ENCODE measurements at places on chromosomes 4 and X.

DNA sequence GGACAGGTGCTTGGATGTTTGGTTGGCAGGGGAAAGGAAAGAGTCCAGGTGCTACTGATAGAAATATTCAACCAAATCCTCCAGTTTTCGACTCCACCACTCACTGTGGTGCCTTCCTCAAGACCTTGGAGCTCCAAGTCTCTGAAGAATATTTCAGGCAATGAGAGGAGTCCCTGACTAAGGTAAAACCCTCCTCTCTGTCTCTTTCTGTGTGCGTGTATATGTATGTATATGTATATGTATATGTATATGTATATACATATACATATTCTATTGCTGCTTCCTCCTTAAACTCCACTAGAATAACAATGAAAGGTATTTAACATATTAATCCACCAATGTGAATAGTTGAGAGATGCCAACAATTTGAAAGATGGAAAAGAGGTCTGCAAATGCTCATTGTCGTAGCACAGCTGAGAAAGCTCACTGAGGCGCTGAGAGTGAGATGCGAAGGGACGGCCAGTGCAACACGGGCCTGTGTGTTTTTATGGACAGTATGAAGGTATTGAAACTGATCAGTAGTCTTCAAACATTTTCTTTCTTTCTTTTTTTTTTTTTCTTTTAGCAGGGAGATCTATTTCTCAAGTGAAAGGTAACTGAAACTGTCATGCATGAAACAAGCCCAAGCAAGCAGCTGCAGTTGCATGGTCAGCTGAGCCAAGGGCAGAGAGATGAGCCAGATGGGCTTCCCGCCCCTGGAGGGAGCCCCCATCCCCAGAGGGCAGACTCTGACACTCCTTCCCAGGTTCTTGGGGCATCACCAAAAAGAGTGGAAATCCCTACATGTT lies 41.1 kb upstream of the HS3ST1 start:
- no peak for DNase-seq

DNA sequence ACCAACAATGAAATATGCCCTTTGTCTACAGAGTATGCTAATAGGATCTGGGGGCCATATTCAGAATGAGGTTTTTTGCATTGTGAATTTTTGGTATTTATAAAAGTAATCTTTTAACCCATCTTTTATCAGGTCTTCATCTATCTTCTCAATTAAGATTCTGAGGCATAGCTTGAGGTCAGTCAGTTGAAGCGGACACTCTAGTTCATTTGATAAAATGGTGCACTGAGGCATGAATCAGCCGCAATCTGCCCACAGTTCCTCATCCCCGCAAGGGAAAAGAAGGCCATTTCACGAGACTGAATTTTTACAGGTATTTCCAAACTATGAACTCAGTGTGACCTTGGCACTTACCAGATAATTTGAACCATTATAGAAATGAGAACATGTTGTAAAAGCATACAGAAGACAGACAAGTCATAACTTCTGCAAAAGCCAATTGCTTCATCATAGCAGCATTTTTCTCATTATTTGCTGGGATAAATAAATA lies 19.3 kb upstream of the VCX2 start:
- no peak for DNase-seq

- peak; percentile 91 for DNase-seq
These were observed 586 bp downstream of the BCAP31 start for GRCh38 chrX:153723351-153724251.

GRCh38 chr4:71355045-71355444 lies 16.2 kb downstream of the SLC4A4 start:
- DNase-seq: no peak

- no peak for DNase-seq
These were observed 114.6 kb downstream of the PCDH18 start for GRCh38 chr4:137417676-137418075.

DNA sequence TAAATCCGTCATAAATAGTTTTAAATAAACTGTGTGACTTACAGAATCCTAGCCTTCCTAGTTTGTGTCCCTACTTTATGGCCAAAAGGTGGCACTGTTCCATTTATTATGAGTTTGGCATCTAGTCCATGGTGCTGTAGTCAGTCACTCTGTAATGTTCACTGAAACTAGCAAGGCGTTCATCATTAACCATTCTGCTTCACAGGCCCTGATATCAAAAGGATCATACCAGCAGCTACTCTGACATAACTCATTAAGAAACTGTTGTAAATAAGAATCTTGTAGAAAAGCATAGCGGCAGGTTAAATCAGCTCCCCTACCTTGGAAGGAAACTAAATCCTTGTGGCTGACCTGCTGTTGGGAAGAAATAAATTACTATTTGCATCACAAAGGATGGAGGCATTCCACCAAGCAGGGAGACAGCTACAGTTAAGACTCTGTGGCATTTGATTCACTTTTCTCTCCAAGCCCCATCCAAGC lies 919.6 kb upstream of the DIAPH2 start:
- DNase-seq: peak; percentile 55

- DNase-seq: no peak
These were observed 69.7 kb upstream of the MSANTD1 start for GRCh38 chr4:3179126-3179706.

GRCh38 chrX:42096265-42096920 lies 173.0 kb upstream of the CASK start:
- no peak for DNase-seq

GRCh38 chr4:105399532-105400161 lies 74.2 kb downstream of the PPA2 start:
- no peak for DNase-seq

DNA sequence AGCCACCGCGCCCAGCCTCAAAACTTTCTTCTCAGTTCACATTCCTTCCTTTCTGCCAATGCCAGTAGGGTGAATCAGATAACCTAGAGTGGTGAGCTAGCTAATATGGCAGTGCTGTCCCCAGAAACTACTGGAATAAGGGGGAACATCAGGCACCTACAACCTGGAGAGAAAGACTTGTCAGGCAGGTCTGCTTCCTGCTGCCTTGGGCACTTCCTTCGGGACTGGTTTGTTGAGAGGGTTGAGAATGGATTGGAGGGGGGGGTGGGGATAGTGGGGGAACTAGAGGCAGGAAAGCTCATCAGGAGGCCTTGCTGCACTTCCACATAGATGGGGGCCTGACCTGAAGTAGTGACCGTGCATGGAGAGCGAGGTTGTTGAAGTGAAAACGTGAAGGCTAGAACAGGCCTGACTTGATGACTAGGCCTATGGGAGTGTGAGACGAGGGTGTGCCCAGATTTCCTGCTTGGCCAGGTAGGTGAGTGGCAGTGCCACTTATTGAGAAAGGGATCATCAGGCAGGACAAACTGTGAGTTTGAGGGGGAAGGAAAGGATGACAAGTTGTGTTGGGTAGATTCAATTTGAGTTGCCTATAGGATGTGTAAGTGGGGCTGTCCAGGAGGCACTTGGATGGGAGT lies 33.4 kb downstream of the SLC25A5 start:
- no peak for DNase-seq

GRCh38 chr4:184383497-184384055 lies 90.8 kb downstream of the IRF2 start:
- no peak for DNase-seq

DNA sequence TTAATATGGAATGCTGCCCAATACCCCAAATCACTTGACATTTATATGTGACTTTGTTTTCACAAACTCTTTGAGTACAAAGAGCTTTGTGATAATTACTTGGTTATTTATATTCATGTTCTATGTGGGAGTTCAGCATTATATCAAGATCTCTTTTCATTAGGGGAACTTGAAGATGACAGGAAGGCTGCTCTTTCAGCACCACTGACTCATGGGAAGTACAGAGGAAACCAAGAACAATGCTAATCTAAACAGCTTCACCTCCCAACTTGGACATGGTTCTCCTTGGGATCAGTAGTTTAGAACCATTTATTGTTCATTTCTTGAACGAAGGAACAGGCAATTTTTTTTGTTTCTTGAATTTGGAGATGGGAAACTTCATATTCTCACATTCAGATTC lies 184.0 kb upstream of the AFF2 start:
- no peak for DNase-seq

DNA sequence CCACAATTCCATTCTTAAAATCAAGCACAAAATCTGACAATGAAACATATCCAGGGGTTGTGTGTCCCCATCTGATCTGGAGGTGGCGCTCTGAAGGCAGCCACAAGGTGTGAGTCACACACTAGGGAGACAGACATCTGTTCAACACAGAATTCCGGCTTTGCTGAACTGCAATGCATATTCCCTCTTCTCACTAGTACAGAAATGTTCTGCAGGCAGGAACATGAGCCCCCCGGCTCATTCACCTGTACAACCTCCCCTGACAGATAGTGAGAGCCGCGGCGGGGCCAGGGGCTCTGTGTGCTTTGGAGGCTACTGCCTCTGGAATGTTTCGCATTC lies 41.9 kb downstream of the WDR1 start:
- DNase-seq: peak; percentile 63

DNA sequence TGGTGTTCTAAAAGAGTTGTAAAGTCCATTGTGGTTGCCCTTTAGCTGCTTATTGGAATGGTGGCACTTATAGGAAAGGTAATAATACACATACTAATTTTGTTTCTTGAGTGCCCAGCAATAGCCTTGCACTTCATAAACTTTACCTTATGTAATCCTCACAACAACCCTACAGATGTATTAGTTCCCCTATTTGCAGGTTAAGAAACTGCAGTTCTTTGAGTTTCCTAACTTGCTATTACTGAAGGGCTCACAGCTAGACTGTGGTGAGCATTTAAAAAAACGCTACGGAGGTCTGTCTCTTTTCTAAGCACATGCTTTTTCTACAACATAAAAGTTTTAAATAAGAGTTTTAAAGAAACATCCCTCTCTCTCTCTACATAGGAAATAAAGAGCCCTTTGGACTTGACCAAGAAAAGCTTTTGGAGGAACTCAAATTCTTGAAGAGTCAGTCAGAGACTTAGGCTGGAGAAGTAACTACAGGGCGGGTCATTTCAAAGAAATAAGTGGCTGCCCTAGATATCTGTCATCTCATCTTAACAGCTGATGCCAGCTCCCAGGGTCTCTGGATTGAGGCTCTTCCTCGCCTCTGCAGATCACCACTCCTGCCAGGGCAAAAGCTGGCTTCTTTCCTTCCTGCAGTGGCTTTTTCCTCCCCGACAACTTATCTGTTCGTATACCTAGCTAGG lies 42.0 kb upstream of the FBXW7 start:
- no peak for DNase-seq

- no peak for DNase-seq
These were observed 148.7 kb downstream of the RELL1 start for GRCh38 chr4:37537484-37537883.

DNA sequence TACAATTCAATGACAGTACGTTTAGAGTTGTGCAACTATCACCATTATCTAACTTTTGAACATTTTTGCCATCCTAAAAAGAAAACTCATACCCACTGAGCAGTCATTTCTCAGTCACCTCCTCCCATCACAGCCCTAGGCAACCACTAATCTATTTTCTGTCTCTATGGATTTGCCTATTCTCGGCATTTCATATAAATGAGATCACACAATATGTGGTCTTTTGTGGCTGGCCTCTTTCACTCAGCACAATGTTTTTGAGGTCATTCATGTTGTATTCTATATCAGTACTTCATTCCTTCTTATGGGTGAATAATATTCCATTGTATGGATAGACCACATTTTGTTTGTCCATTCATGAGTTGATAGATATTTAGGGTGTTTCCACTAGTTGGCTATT lies 103.0 kb downstream of the PPEF1 start:
- DNase-seq: no peak

- DNase-seq: no peak
These were observed 65.3 kb upstream of the FAM120C start for GRCh38 chrX:54248309-54248708.

GRCh38 chrX:108736509-108737479 lies at the start of gene IRS4:
IRS4 (minus strand) TSS chrX:108736563.
- DNase-seq: peak; percentile 92

GRCh38 chr4:149884529-149885181 lies 69.0 kb upstream of the IQCM start:
- DNase-seq: no peak

- DNase-seq: peak; percentile 61
These were observed 15.7 kb upstream of the MSX1 start for GRCh38 chr4:4843635-4844291.

GRCh38 chrX:112774651-112775293 lies 65.9 kb downstream of the AMOT start:
- no peak for DNase-seq

- DNase-seq: peak; percentile 13
These were observed 2.0 kb downstream of the DHX15 start for GRCh38 chr4:24582235-24582832.

DNA sequence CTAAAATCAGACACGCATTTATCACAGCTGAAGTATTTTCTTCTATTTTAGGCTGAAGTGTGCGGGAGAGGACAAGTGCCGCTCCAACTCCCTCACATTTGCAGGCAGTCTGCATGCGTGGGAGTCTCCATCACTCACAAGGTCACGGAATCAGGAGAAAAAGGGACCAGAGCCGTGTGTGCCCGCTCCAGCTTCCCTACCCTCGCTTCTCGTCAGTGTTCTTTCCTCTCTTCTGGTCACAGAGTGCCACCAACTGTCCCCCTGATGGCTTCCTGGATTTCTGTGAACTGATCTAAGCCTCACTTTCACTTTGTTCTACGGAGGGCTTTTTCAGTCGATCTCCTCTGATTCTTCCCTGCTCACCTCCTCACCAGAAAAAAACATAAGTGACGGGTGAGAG lies 407.4 kb upstream of the AADAT start:
- no peak for DNase-seq

DNA sequence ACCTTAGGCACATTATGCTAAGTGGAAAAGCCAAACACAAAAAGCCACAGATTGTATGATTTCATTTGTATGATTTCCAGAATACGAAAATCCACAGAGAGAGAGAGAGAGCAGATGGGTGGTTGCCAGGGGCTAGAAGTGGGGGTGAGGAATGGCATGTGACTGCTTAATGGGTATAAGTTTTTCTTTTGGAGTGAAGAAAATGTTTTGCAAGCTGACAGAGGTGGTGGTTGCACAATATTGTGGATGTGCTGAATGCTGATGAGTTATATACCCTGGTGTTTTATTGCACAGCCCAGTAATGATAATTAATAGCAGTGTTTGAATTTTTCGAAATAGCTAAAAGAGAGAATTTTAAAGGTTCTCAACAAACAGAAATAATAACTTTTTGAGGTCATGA lies 386.1 kb upstream of the HS3ST1 start:
- no peak for DNase-seq

DNA sequence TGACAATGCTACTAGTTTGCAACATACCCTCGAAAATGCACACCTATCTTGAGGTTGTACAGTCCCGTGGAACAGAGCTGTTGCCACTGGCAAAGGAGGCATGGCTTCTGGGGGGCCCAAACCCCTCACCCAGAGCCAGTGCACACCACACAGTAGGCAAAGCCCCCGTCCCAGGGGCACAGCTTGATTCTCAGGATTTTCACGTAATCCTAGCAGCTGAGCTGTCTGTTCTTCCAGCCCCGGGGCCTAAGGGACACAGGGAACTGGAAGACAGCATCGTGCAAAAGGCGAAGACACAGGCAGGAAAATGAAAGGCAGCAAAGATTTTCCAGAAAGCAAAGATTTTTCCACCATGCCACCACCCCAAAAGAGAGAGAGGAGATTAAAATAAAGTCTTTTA lies 77.2 kb downstream of the JAKMIP1 start:
- DNase-seq: no peak

- no peak for DNase-seq
These were observed 224.6 kb downstream of the ANAPC10 start for GRCh38 chr4:144873226-144873990.

Data from H7 (cell line).